ENCODE measurements at places on chromosomes 13 and 19.
A peak's percentile ranks its signal among the peaks of the same experiment; 100 is the strongest.

DNA sequence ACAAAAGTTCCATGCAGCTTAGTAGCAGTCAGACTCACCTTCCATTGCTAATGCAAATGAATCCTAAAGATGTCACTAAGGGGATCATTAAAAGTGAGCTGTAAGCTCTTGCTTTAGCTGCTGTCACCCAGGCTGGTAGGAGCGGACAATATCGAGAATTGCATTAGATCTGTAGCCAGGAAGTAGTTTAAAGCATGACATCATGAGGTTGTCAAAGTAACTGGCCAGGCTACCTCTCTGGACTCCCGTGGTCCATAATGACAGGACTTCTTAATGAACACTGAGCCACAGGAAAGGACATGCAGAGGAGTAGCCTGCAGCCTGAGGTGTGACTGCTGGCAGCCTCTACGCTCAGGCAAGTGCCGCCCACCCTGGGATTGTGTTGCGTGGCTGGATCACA, 522.3 kb upstream of the NBEA start:
- no peak for DNase-seq

DNA sequence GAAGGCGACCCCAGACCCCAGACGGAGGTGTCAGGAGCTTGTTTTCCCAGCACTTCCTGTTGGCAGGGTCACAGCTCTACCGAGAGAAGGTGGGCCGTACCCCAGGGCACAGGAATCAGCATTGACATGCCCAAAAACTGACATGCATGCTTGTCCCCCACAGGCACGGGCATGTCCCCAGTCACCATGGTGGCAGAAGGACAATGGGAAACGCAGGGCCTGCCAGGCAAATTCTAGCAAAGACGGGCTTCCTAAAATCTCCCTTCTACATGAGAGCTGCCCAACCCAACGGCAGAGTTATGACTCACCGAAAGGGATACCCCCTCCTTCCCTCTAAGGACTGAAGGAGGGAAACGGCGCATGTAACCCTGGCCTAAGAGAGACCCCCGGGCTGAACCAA, 18.5 kb downstream of the TSHZ3 start:
- DNase-seq = no peak

DNA sequence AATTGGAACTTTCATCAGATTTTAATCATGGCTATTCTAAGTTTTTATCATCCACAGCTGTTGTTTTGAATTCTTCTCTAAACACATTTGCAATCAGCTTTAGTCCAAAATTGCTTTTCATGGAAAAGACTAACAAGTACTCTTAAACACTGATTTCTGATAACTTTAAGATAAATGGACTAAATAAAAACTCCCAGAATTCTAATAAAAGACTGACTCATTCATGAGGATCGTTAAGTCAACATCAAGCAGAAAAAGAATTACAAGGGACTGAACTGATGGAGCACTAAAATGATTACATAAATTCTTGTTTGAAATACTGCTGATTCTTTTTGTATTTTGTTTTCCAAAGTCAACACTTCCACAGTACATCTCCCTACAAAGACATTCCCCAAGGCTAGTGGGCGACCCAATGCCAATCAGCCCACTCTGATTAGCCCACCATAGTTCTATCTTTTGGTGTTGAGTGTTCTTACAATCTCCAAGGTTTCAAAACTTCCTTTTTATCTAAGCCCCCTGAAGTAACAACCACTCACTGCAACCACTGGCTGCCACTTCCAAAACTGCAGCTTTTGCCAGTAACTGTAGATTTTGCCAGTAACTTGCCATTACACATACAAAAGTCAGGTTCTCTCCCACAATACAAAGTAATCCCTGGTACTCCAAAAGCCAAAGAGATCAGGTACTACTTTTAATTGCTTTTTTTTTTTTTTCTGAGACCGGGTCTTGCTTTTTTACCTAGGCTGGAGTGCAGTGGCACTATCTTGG, 14.0 kb upstream of the NAA16 start:
- DNase-seq = no peak

DNA sequence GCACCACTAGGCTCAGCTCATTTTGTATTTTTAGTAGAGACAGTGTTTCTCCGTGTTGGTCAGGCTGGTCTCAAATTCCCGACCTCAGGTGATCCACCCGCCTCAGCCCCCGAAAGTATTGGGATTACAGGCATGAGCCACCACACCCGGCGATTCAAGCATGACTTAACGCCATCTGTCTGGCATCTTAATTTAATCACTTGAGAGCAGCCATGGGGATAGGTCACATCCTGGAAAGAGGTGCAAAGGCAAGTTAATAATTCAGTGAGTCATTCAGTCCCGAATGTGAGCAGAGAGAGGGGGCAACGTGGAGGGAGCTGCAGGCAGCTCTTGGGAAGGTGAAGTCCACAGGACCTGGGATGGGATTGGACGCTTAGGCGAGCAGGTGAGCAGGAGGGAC, 31.7 kb upstream of the USP29 start:
- no peak for DNase-seq

GRCh38 chr13:45047394-45048310, 58.3 kb downstream of the GPALPP1 start:
- DNase-seq = peak; percentile 72
